ENCODE measurements at places on chromosomes 4 and X.

DNA sequence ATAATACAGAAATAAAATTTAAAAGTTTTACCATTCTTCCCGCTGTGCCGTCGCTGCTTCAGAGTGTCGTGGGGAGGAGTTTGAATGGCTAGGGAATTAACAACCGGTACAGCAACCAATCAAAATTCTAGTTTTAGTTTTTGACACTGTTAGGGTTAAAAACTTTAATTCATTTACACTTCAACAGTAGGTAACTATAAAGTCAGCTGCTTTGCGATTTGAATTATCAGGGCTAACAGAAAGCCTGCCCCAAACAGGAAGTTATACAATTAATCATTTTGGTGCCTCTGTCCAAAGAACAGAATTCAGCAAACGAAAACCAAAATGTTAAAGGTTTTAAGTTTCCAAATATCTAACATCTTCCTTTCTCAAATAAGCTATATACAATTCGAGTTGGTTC, 2.3 kb downstream of the HNRNPD start:
- peak; percentile 11 for DNase-seq

DNA sequence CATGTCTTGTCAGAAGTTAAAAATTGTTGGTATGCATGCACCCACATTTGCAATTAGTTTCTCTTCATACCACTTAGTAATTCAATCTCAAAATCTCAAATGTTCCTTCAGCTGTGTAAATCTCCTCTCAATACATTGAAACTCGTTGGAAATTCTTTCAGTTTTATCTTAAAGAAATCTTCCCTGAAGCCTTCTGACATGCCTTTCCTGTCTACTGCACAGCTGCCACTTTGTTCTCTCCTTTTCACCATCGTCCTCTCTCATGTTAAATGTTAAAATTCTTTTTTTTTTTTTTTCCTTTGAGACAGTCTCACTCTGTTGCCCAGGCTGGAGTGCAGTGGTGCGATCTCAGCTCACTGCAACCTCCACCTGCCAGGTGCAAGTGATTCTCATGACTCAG, 30.9 kb downstream of the MCUB start:
- no peak for DNase-seq

GRCh38 chrX:39196192-39197102, 395.2 kb downstream of the MID1IP1 start:
- DNase-seq: peak; percentile 36

- DNase-seq: no peak
Measured at GRCh38 chr4:7166981-7167700, 25.2 kb upstream of the SORCS2 start.

- no peak for DNase-seq
Measured at GRCh38 chr4:26717332-26717731, 133.4 kb downstream of the TBC1D19 start.

- DNase-seq: no peak
Measured at GRCh38 chr4:138798404-138798803, 217.2 kb upstream of the NOCT start.

DNA sequence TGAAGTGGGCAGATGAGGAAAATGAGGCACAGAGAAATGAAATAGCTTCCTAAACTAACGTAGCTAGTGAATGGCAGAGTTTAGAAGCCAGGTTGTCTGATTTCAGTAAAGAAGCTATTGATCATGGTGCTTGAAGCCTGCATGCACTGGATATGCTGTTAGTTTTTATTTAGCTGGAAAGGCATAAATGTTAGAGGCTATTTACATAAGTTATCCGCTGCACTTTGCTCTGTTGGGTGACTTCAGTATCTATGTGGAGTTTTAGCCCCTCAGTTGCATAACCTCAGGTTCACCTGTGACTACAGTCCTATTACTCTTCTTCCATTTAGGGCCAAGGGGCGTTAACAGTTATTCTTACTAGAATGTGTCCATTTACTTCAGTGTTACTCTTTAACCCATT, 522.4 kb upstream of the RPS6KA3 start:
- no peak for DNase-seq

GRCh38 chrX:12440246-12440645, 302.0 kb downstream of the FRMPD4 start:
- DNase-seq: no peak

GRCh38 chrX:72366701-72367454, 61.2 kb upstream of the CITED1 start:
- DNase-seq: peak; percentile 1

- DNase-seq: no peak
Measured at GRCh38 chr4:124931050-124931449, 218.5 kb upstream of the ANKRD50 start.

DNA sequence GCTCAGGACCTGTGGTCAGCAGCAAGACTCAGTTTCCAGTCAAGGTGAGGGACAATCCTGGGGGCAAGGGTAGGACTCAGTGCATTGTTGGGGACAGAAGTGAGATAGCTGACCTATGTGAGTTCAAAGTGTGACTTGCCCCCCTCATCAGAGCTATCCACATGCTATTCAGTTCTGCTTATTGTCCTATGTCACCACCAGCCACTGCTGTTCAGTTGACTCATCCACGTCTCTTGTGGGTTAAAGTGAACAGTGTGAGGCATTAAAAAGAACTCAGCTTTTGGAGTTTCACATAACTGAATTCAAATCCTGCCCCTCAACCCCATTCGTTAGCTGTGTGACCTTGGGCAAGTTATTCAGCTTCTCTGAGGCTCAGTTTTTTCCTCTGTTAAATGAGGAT, 4.4 kb upstream of the APLN start:
- DNase-seq: no peak

GRCh38 chr4:41644915-41645295, 103.6 kb downstream of the PHOX2B start:
- no peak for DNase-seq

DNA sequence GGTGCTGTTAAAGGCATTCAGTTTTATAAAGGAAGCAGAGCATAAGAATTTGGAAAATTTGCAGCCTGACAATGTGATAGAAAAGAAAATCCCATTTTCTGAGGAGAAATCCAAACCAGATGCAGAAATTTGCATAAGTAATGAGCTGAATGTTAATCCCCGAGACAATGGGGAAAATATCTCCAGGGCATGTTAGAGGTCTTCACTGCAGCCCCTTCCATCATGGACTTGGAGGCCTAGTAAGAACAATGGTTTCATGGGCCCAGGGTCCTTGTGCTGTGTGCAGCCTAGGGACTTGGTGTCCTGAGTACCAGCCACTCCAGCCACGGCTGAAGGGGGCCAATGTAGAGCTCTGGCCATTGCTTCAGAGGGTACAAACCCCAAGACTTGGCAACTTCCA, 542.7 kb upstream of the NR3C2 start:
- DNase-seq: no peak

DNA sequence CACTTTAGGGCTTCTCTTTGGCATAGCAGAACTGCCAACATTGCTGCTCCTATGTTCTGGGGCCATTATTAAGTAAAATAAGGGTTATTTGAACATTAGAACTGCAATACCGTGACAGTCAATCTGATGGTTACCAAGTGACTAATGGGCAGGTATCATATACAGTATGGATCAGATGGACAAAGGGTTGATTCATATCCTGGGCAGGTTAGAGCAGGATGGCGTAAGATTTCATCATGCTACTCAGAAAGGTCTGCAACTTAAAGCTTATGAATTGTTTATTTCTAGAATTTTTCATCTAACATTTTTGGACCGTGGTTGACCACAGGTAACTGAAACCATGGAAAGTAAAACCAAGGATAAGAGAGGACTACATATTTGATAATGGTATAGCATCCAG, 40.9 kb downstream of the BRCC3 start:
- DNase-seq: no peak

DNA sequence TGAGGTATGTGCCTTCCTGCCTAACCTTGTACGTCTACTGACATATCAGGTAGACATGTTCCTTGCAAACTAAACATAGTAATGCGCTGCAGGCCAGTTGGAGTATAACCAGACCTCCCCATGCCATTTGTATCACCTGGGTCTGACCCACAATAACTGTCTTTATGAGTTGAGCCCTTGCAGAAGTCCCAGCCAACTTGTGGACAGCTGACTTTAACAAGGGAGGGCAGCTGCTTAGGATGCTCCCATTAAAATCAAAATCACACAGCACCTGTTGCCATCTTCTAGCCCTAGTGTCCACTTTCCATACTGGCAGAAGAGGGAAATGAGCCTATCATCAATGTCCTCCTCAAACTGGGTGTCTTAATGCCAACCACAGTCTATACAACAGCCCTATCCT, 41.6 kb downstream of the KANTR start:
- no peak for DNase-seq

GRCh38 chr4:41155194-41155830, 59.0 kb downstream of the APBB2 start:
- DNase-seq: no peak

- DNase-seq: no peak
Measured at GRCh38 chr4:63764400-63764799, 644.9 kb downstream of the TECRL start.

GRCh38 chr4:6957148-6957520, 47.5 kb downstream of the TBC1D14 start:
- no peak for DNase-seq

GRCh38 chrX:97132664-97133415, 249.1 kb downstream of the RPA4 start:
- no peak for DNase-seq

- DNase-seq: no peak
Measured at GRCh38 chr4:147981305-147981704, 249.4 kb downstream of the ARHGAP10 start.

DNA sequence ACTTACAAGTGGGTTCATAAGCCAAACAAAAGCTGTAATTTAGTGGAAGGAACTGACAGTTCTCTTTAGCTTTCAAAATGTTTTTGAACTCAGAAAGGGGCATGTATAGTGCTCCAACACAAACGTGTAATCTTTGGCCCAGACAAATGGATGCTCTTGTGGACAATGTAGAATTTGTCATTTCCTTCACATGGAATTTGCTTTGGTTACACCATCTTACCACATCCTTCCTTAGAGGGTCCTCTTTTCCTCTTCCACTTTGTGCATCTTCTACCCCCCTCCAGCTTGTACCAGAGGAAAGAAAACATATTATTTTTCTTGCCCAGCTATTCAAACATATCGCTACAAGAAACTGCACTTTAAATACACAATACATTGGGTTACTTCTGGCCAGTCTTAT, 42.4 kb downstream of the MEPE start:
- no peak for DNase-seq

Data from DMS79 treated with DMSO at 0.1 percent for 48 hours (cell line).